ENCODE measurements at places on chromosomes 2 and 18.

DNA sequence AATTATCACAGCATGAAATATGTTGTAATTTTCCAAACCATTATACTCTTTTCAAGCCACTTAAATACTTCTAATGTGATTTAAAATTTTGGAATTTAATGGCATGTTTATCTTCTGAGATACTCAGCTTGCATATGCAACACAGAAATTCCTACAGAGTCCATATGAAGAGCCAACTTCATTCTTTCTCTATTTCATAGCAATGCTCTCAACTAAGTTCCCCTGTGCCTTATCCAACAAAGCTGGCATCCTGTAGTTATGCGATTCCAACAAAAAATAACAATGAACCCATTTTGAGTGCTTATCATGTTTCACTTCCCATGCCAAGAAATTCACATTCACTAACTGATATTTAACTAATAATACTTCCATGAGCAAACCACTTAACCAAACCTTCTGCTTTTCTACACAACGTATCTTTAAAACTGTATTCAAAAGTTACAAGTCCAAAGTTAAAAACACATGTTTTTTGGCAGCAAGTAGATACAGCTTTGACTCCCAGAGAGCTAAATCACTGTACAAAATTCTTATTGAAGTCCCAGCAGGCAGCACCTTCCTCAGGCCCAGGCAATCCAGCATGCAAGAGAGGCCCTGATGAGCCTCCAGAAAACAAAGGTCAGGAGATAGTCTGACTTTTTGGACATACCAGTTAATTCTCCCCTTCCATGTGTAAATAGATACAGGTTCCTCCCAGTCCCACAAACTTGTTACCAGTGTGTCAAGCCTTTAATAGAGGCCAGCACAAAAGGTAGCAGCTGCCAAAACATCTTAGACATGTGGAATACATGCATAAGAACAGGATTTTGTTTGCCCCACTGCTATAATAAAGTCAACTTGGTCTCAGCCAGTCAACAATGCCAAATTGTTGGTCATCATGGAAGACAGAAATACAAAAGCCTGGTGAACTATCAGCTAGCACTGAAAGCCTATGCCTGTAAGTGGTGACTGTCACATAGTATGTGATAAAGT lies 113.1 kb upstream of the WDR75 start:
- no peak overlapping the region for H3K27ac ChIP-seq
- no peak for DNase-seq

DNA sequence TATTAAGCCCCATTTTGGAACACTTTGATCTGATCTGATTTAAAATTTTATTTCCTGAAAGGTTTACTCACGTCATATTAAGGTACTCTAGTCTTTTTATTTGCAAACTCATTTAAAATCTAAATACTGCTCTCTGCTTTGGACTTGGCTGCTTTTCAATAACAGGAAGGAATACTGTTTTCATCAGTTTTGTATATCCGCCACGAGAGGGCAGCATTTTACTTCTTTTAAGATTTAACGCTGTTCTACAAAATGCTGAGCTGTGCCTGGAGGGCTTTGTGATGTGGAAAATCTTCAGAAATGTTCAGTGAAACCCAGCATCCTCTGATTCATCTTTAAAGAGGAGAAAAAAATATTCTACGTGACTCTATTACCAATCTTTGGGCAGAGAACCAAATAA lies 37.5 kb upstream of the SLC38A11 start:
- H3K4me1 ChIP-seq: no peaks in the 10 kb centered on the region
- H3K4me3 ChIP-seq: no peak overlapping the region
- no peaks in the 10 kb centered on the region for H3K36me3 ChIP-seq
- H3K27ac ChIP-seq: no peak overlapping the region
- DNase-seq: peak; percentile 80
- H3K27me3 ChIP-seq: no peaks in the 10 kb centered on the region

GRCh38 chr2:230865766-230866755 lies 1.3 kb downstream of the ITM2C start:
- DNase-seq: peak; percentile 87
- H3K4me3 ChIP-seq: peak overlapping the region; percentile 87
- H3K27me3 ChIP-seq: no peaks in the 10 kb centered on the region
- H3K4me1 ChIP-seq: peaks cover 31% of the 10 kb centered on the region
- no peaks in the 10 kb centered on the region for H3K36me3 ChIP-seq

DNA sequence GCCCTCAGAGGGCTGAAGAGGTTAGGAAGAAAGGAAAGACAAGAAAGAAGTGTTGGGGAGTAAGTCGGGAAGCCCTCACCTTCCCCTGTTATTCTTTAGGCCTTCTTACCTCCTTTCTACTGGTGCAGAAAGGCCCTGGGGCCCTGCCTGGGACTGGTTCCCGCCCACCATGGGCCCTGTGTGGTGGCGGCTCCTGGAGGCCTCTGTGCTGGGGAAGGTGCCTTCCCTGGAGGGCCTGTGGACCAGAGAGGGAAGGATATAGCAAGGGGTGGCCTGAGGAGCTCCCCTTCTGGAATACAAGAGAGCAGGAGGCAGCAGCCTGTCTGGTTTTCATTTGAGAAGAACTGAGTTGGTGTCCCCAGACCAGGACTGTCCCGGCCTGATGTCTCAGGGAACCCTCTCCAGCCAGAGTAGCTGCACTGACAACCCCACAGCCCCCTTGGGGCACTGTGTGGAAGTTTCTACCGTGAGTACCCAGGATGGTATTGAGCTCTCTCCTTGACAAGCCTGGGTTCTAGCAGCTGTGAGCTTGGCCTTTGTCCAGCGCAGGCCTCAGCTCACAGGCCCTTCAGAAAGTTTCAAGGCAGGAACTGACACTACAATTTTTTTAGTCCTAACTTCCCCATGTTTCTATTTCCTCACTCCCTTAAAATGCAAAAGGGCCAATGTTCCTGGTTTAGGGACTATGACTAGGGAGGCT lies 47.1 kb downstream of the EFR3B start:
- no peak overlapping the region for H3K27ac ChIP-seq
- no peaks in the 10 kb centered on the region for H3K36me3 ChIP-seq
- H3K4me3 ChIP-seq: no peak overlapping the region
- no peak for DNase-seq
- H3K27me3 ChIP-seq: no peaks in the 10 kb centered on the region
- H3K4me1 ChIP-seq: no peaks in the 10 kb centered on the region

DNA sequence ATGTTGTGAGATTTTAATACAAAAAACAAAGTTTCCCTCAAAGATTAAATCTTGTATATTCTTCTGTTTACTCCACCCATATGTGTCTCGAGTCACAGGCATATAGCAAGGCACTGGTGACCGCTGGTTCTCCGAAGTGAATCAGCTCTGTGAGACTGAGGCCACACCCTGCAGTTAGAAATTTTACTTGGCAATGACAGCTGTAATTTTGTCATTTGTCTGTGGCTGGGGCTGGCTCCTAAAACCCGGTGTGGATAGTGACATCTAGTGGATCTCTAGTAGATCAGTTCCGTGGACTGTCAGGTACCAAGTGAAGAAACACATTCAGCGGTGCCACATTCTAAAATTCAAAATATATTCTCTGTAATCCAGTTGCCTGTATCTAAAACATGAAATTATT lies 278.0 kb downstream of the NEDD4L start:
- H3K27me3 ChIP-seq: no peaks in the 10 kb centered on the region
- H3K4me3 ChIP-seq: no peak overlapping the region
- no peak overlapping the region for H3K27ac ChIP-seq

- DNase-seq: no peak
- H3K4me3 ChIP-seq: no peak overlapping the region
- no peaks in the 10 kb centered on the region for H3K4me1 ChIP-seq
- no peak overlapping the region for H3K27ac ChIP-seq
- H3K36me3 ChIP-seq: no peaks in the 10 kb centered on the region
- no peaks in the 10 kb centered on the region for H3K27me3 ChIP-seq
These were observed 483.0 kb downstream of the CCDC85A start for GRCh38 chr2:56666777-56667176.

- H3K36me3 ChIP-seq: no peaks in the 10 kb centered on the region
- H3K27me3 ChIP-seq: no peaks in the 10 kb centered on the region
- peak; percentile 17 for DNase-seq
- no peaks in the 10 kb centered on the region for H3K4me1 ChIP-seq
These were observed 294.5 kb upstream of the NT5C1B start for GRCh38 chr2:18883616-18884456.

DNA sequence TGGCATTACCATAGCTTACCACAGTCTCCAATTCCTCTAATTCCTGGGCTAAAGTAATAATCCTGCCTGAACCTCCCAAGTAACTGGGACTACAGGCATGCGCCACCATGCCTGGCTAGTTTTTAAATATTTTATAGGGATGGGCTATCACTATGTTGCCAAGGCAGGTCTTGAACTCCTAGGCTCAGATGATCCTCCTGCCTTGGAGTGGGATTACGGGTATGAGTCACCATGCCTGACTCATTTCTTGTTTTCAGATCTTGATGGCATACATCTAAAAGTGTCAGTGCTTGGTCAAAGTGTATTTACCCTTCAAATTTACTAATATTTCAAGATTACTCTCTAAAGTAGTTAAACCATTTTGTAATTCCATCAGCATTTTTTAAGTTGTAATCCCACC lies 9.4 kb upstream of the SOCS6 start:
- no peaks in the 10 kb centered on the region for H3K27me3 ChIP-seq
- no peaks in the 10 kb centered on the region for H3K36me3 ChIP-seq
- H3K4me3 ChIP-seq: no peak overlapping the region
- no peak overlapping the region for H3K27ac ChIP-seq

- DNase-seq: no peak
- H3K27me3 ChIP-seq: no peaks in the 10 kb centered on the region
- no peak overlapping the region for H3K4me3 ChIP-seq
- no peaks in the 10 kb centered on the region for H3K36me3 ChIP-seq
- no peaks in the 10 kb centered on the region for H3K4me1 ChIP-seq
These were observed 127.8 kb downstream of the TRIM43 start for GRCh38 chr2:95719473-95720060.

- H3K27ac ChIP-seq: no peak overlapping the region
- H3K36me3 ChIP-seq: no peaks in the 10 kb centered on the region
- H3K27me3 ChIP-seq: no peaks in the 10 kb centered on the region
These were observed 215.9 kb downstream of the SP3 start for GRCh38 chr2:173749315-173749714.

GRCh38 chr2:187206471-187206870 lies 241.6 kb downstream of the CALCRL start:
- no peaks in the 10 kb centered on the region for H3K36me3 ChIP-seq

GRCh38 chr2:186603286-186603685 lies 13.4 kb downstream of the ITGAV start:
- no peaks in the 10 kb centered on the region for H3K36me3 ChIP-seq
- no peak for DNase-seq
- H3K4me1 ChIP-seq: peaks cover 4% of the 10 kb centered on the region
- H3K4me3 ChIP-seq: no peak overlapping the region
- no peaks in the 10 kb centered on the region for H3K27me3 ChIP-seq

DNA sequence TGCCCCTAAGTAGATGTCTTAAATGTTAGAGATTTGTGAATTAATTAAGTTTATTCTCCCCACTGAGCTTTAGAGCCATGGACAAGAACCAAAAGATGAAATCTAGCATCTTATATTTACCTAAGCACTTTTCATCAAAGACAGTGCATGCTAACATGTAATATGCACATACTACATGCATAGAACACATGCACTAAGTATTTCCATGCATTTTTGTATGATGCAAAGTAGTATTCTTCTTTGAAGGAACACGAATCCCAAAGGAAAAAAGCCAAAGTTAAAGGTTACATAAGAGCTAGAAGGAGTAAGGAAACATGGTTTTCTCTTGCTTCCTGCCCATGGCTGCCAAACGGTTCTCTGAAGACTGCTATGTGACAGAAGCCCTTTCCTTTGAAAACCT lies 15.3 kb downstream of the STAMBP start:
- no peak overlapping the region for H3K4me3 ChIP-seq
- H3K36me3 ChIP-seq: no peaks in the 10 kb centered on the region
- no peak for DNase-seq
- no peaks in the 10 kb centered on the region for H3K27me3 ChIP-seq
- H3K4me1 ChIP-seq: no peaks in the 10 kb centered on the region

DNA sequence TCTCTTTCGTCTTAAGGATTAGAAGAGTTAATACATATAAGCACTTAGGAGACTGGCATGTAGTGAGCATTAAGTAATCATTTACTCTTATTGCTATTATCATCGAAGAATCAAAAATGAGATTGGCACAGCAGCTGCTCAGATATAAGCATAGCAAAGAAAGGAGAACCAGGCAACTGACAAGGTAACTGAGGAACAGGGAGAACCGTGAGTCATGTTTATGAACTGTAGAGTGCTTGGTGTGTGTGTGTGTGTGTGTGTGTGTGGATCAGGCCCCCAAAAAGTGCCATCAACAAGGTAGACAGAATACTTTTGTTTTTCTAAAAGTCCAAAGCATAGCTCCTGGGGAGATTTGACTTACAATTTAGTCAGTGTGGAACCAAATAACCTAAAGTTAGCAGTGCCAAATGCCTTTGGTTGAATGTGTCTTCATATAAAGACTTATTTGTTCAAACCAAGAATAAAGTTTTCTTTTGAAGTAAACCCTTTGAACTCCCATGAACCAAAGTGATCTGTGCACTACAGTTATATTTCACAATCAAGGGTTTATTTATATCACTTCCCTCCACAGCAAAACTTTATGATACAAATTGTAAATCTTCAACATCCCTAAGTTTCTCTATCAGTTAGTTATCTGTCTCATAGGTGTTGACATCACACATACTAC lies 660.6 kb downstream of the NYAP2 start:
- no peak overlapping the region for H3K27ac ChIP-seq
- no peak for DNase-seq
- H3K36me3 ChIP-seq: no peaks in the 10 kb centered on the region

DNA sequence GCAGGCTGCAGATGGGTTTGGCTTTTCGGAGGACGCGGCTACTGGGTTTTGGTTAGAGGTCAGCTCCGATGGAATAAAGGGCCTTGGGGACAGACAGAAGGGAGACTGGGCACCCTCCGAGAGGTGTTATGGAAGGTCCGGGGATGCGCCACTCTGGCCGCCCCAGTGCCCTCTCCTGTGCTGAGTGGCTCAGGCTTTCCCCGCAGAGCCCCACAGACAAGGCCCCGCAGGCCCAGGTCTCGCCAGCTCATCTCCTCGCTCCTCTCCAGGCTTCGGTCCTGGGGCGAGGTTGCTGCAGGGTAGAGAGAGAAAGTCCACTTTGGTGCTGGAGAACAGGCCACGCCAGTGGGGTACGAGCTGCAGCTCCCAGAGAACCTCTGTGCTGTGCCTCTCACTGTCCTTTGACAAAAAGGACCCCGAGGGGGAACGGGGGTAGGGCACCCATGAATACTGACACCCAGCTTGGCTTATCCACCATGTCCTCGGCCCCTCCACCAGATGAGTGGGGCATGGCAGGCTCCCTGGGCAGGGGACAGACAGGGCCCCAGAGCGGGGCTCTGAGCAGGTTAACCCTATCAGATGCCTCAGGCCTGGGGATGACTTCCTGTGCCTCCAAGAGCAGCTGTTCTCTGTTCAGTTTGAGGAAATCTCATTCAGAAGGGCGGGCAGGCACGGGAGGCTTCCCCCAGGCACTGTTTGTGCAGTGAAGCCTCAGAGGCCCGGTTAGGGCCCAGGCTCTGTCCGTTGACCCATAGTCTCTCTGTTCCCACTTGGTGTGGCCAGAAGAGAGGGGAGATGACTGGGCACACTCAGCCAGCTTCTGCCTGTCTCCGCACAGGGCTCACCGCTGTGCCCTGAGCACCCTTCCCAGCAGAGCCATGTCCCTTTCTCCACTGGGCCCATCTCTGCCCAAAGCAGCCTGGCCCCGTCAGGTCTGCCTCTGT lies 15.7 kb upstream of the CNNM3 start:
- H3K27me3 ChIP-seq: no peaks in the 10 kb centered on the region
- H3K4me3 ChIP-seq: no peak overlapping the region
- no peak overlapping the region for H3K27ac ChIP-seq

GRCh38 chr2:238203973-238204683 lies 633 bp upstream of the ILKAP start:
- H3K27me3 ChIP-seq: no peaks in the 10 kb centered on the region
- no peaks in the 10 kb centered on the region for H3K36me3 ChIP-seq
- DNase-seq: no peak
- no peaks in the 10 kb centered on the region for H3K4me1 ChIP-seq
